ENCODE measurements at places on chromosomes 1 and 21.

DNA sequence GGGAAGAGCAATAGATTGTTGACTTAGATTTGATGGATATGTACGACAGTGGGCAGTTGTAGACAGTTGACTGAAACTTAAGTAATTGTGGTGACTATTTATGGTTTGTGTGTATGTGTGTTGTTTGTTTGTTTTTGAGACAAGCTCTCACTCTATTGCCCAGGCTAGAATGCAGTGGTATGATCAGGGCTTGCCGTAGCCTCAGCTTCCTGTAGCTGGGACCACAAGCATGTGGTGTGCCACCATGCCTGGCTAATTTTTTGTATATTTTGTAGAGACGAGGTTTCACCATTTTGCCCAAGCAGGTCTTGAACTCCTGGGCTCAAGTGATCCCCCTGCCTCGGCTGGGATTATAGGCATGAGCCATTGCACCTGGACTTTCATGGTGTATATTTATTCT is 9.8 kb downstream of the SDHC start:
- no peak for DNase-seq

- DNase-seq = no peak
Measured at GRCh38 chr1:237084341-237085077, 42.5 kb downstream of the RYR2 start.

- DNase-seq = no peak
Measured at GRCh38 chr21:15797577-15798363, 68.0 kb downstream of the USP25 start.

DNA sequence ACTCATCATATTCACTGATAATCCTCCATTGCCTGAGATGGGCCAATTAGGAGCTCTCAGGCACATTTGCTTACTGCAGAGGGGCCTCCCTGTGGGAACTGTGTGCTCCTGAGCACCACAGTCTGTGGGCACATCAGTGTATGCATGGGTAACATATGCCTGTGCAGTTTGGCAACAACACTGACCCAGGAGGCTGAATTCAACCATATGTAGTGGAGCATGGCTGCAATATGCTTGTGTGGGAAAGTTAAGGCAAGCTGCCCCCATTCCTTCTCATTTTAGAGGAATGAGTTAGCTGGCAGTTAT is 11.8 kb upstream of the FMOD start:
- no peak for DNase-seq

DNA sequence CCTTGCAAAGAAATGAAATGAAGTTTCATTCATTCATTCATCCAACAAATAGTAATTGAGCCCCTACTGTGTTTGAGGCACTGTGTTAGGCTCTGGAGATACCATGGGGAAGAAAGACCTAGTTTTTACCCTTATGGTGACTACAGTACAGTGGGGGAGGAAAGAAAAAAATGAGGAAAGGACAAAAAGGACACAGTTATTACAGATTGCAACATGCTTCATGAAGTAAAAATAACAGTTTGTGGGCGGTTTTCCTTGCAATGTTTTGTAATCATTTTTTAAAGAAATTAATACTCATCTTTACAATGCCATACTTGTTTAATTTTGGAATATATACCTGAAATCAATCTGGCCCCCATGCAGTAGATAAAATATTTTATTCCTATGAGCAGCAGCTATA is 120.3 kb downstream of the TM2D1 start:
- no peak for DNase-seq

- DNase-seq = no peak
Measured at GRCh38 chr1:198118134-198118533, 38.7 kb upstream of the NEK7 start.

GRCh38 chr1:23963617-23964234 is 4.1 kb downstream of the PNRC2 start:
- DNase-seq = no peak

GRCh38 chr1:221415651-221416050 is 326.2 kb downstream of the DUSP10 start:
- no peak for DNase-seq

DNA sequence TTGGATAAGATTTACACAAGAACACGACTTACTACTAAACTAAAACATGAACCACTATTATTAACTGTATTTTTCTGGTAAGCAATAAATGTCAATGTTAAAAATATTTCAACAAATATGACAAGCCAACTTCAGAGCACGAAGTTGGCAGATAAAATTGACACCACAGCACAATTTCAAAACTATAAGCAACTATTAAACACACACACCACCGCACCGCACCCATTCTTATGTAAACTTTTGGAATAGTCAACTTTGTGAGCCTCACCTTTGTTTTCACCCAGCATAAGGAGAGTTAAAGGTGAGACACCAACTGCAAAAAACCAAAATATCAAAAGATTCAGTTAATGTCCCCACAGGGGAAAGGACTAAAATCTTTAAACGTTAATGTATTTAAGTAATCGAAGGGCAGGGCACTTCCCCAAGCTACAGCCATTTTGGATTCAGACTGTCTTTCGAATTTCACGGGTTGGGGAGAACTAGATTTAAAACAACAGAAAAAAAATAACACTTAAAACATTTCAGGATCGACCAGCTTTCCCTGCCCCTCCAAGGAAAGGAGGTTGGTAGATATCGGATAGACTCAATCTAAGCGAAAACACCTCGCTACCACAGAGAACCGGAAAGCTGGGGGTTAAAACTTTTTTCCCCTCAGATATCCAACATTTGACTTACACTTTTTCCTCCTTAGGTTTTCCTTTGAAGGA is 872 bp downstream of the GPBP1L1 start:
- no peak for DNase-seq

GRCh38 chr21:44735821-44736220 is 24.4 kb upstream of the TSPEAR start:
- DNase-seq = no peak

DNA sequence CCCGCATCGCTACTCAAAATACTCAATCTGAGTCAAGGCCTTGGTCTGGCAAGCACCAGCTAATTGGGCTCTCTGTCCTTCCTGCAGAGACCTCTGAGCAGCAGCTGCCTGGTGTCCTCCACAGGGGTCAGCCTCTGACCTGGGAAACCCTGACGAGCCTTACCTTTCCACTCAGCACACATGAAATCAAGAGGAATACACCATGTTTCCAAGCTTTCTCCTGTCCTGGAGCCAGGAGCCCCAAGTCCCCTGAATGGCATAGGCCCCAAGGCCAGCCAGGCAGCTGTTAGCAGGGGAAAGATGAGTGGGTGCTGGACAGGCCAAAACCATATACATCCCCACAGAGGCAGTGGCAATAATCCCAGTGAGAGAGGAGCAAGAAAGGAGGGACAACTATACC is 27.2 kb upstream of the TSPEAR start:
- no peak for DNase-seq

- no peak for DNase-seq
Measured at GRCh38 chr1:100612540-100612939, 74.6 kb downstream of the GPR88 start.

DNA sequence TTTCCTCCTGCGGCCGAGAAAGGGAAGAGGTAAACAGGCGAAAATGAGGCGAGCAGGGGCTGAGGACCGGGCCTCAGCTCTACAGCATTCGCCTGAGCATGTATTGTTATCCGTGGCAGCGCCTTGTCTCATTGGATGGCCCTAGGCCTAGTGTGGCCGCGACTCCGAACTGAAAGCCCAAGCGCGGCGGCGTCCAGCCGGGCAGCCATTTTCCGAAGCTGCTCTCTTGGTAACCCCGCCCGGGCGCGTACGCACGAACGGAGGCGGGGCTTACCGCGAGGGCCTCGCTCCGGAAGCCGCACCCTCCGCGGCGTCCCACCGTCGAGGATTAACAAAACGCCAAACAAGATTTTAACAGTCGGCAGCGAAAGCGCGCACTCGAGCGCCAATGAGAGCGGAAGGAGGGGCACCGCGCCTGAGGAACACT is 797 bp upstream of the USP1 start:
- DNase-seq = peak; percentile 98

- no peak for DNase-seq
Measured at GRCh38 chr21:44630440-44630839, 3.5 kb downstream of the KRTAP10-9 start.

- DNase-seq = no peak
Measured at GRCh38 chr1:226410958-226411357, 3.1 kb upstream of the PARP1 start.

- no peak for DNase-seq
Measured at GRCh38 chr1:98975113-98975512, 29.5 kb downstream of the PLPPR5 start.

DNA sequence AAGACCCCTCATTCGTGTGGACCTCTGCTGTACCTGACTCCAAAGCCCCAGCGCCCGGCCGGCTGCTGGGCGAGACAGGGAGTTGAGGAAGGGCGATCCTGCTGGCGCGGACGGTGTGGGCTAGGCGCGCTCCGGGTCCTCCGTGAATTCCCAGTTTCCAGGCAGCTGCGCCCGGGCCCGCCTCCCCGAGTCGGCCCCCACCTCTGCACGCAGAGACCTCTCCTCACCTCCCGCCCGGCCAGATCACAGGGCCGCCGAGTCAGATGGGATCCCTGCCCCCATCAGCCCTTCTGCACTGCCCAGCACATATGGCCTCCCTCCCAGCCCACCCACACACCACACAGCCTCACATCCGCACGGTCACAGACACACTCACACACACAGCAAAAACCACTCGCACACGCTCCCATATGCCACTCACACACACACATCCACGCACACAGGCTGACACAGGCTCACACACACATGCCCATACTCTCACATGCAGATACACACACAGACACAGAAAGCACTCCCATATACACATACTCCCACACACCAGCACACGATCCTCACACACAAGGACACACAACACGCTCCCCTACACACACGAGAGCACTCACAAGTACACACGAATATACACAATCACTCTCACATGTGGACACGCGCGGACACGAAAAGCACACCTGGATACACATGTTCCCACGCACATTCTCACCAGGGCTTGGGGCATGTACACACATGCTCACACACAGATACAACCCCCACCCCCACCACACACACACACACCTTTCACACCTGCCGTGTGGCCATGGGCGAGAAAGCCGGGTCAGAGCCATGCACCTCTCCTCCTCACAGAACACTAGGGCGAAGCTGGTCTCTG is 7.2 kb upstream of the GUCA2B start:
- DNase-seq = no peak

DNA sequence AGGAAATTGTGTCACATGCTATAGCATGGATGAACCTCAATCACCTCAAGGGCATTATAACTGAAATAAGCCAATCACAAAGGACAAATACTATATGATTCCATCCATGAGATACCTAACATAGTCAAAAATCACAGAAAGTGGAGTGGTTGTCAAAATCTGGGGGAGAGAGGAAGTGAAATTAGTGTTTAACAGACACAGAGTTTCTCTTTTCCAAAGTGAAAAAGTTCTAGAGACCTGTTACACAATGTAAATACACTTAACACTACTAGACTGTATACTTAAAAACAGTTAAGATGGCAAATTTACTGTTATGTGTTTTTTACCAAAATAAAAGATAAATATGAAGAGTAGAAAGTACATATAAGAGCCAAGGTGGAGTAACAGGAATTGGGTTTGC is 31.8 kb downstream of the ZNF644 start:
- no peak for DNase-seq

GRCh38 chr1:155070721-155071569 is 7.4 kb downstream of the EFNA4 start:
- DNase-seq = no peak

DNA sequence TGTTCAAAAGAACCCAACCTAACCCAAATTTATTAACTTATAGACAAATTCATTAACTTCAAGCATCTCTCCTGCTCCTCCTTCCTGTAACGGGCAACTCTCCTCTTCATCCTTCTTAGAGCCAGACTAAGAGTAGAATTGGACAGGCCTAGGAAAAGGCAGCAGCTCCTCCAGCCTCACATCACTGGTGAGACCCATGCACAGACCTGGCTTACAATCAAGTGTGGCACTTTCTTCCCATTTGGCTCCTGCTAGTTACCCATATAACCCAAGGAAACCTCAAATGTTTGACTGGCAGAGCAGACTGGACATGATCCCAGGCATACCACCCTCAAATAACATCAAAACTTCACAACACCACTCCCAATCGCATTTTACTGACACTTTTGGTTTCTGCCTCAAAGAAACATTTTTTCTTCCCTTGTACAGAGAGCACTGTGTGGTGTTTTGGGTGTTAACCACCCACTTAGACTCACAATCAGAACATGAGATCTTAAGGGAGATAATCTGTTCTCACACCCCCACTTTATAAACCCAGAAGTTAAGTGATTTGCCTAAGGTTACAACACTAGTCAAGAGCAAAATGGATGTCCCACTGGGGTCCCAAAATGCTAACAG is 101.4 kb downstream of the SIPA1L2 start:
- DNase-seq = no peak

GRCh38 chr1:25519624-25520023 is 23.8 kb upstream of the LDLRAP1 start:
- DNase-seq = no peak

- DNase-seq = no peak
Measured at GRCh38 chr1:222239130-222239529, 308.8 kb downstream of the HHIPL2 start.

GRCh38 chr1:111669268-111669667 is 49.7 kb downstream of the RAP1A start:
- no peak for DNase-seq

DNA sequence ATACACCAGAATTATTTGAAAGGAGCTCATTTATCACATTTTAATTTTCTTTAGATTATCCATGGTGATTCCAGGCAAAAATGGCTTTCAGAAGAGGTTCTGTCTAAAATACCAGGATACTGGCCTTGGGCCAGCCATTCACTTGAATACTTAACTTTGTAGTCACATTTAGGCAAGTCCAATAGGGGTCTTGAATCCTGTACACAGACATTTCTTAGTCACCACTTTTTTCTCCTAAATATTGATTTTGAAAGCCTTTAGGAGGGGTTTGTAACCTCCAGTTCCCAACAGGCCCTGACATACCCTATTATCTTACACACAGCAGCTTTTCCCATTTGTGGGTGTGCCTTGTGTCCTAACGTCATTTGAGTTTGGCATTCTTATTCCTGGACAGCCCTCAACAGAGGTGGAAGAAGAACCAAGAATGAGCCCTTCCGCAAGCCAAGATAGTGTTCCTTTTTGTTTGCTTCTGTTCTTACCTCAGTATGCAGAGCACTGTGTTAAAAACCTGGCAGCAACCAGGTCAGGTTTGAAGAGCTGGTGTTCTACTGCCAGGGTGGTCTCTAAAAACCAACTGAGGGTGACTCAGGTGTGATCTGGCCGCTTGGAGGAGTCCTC is 19.5 kb downstream of the MAP3K7CL start:
- no peak for DNase-seq

DNA sequence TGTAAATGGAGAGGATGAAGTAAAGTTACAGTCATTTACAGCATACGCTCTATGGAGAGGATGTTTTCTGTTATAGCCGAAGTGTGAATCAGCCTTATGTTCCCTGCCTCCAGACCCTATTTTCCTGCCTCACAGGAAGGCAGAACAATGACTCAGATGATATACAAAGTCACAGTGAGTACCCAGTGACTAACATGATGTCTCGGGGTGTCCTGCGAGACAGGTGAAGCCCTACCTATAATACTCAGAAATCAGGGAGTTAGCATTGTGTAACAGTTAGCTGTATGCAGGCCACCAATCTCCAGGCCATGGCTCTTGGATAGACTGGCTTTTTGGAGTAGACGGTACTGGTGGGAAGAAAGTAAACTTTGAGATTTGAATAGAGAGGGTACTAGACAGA is 55.6 kb upstream of the FBXO28 start:
- DNase-seq = no peak

Data from Panc1 (cell line).